ENCODE measurements at places on chromosomes 2 and 18.

- DNase-seq = no peak
Observed at GRCh38 chr2:74603282-74604000, 44.7 kb downstream of the M1AP start.

- DNase-seq = no peak
Observed at GRCh38 chr2:584863-585823, 92.1 kb downstream of the TMEM18 start.

GRCh38 chr2:234463626-234464290 lies 33.1 kb downstream of the ARL4C start:
- DNase-seq = no peak

DNA sequence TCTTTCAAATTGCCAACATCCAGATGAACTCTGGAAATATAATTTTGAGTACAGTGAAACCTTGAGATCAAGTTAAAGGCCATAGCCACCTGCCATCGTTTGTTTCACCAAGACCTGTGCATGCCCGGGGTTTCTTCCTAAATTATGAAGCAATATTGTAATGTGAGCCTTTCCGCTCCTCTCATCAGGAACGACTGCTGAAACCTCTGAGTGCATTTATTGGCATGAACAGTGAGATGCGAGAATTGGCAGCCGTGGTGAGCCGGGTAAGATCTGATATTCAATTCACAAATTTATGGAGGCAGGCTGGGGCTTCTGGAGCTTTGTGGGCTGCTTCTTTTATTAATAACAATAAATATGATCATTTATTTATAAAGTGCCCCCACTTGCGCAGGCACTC lies 27.7 kb upstream of the ELOA2 start:
- no peak for DNase-seq

DNA sequence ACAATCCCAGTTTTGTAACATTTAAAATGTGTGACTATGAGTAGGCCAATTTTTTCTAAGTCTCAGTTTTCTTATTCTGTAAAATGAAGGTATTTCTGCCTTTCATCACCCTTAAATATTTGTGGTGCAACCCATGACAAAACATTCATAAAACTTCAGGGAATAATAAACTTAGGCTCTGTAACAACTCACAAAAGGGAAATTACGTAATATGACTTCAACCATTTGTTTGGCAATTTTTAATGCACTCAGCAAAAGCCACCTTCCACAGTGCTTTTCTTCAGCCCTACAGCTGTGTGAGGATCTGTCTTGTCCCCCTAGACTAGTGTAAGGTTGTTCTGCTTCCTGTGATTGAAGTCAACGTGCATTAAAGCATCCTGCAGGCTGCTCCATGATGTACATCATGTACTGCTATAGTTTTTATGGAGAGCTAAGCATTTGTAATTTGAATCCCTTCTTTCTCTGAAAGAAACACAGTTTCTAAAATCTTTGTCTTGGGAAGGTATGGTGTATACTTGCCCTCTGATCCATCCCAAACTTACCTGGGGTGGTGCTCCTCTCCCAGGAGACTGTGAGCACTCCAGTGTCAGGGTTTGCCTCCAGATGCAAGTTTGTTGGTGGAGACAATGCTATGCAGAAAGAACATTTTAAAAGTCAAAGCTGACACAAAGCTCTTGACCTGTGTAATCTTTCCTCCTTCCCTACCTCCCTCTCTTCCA lies 39.1 kb downstream of the FN1 start:
- DNase-seq = no peak

DNA sequence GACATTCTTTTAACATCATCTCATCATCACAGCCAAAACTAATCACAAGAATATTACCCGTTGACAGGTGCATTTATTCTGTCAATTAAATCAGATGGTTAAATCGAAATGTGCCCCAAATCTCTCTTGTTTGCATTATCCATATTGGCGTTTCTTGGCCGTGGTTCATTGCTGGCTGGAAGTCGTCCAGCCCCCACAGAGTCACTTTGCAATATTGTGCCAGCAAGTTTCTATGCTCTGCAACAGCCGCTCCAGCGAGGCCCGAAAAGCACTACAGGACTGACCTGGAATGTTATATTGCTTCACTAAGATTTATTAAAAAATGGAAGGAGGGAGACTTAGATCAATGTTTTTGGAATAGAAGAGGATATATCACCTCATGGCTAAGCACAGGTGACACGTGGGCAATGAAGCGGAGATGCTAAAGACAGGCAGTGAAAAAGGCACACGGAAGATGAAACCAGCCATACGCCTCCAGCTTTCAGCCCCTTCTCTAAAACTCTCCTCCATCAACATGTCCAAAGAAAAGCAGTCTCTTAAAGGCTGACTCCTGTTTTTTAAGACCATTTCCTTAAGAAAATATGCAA lies 176.8 kb upstream of the VRK2 start:
- no peak for DNase-seq

DNA sequence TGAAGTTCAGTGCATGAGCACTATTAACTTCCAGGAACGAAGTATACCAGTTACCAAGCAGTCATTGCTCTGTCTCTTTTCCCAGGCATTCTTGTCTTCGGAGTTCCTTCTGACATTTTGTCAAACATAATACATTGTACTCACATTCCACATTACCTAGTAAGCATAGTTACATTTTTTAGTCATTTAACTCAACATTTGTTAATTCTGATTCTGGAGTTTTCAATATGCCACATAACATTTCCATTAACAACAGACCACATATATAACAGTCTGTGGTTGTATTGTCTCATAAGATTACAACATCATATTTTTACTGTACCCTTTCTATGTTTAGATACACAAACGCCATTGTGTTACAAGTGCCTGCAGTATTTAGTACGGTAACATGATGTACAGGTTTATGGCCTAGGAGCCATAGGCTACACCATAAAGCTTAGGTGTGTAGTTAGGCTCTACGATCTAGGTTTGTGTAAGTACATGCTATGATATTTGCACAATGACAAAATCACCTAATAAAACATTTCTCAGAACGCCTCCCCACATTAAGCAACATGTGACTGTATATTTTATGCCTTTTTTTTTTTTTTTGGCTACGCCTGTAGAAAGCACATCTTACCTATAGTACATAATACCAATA lies 187.1 kb downstream of the DYM start:
- no peak for DNase-seq

DNA sequence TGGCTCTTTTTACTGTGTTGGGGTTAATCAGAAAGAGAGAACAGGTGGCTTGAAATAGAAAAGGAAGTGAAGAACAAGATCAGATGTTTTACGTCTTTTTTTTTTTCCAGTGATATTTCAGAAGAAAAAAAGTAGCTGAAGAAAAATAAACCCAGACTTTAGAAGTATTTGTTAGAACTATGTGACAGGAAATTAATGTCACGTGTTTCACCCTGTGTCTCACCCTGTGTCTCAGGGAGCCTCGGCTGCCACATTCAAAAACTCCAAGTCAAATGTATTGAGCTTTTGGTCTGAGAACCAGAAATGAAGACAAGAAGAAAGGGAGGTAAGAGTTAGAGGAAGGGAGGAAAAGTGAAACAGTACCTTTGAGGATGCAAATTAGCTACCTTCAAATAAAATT lies 38.0 kb downstream of the AKAIN1 start:
- no peak for DNase-seq

- no peak for DNase-seq
Observed at GRCh38 chr2:67566285-67566684, 169.2 kb downstream of the ETAA1 start.

- no peak for DNase-seq
Observed at GRCh38 chr18:74906184-74906583, 302.8 kb downstream of the PTGR3 start.

GRCh38 chr2:24793761-24794435 lies 673 bp downstream of the CENPO start:
- DNase-seq = no peak

DNA sequence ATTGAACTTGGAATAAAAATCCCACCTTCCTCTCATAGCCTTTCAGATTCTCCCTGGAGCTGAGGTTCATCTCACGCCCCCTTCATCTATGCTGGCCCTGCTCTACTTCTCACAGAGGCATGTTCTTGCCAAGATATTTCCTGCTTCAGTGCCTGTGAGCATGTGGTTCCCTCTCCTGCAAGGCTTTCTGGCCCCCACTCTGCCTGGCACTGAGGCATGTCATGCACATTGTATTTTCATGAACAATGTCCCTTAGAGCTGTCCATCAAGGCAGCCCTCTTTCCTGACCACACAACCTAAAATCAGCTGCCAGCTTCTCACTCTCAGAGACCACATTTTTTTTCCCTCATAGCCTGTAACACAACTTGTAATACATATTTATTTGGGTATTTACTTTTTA lies 18.0 kb upstream of the HK2 start:
- no peak for DNase-seq

DNA sequence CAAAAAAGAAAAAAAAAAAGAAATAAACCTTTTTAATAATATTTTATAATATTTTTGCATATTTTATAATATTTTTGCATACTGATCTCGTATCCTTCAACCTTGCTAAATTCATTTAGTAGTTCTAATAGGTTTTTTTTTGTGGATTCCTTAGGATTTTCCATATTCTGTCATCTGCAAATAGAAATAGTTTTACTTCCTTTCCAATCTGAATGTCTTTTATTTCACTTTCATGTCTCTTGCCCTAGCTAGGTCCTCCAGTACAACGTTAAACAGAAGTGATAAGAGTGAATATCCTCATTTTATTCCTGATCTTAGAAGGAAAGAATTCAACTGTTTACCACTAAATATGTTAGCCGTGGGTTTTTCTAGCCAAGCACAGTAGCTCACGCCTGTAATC lies 13.7 kb downstream of the LMAN2L start:
- no peak for DNase-seq

- no peak for DNase-seq
Observed at GRCh38 chr2:98634406-98635092, 26.2 kb downstream of the UNC50 start.

DNA sequence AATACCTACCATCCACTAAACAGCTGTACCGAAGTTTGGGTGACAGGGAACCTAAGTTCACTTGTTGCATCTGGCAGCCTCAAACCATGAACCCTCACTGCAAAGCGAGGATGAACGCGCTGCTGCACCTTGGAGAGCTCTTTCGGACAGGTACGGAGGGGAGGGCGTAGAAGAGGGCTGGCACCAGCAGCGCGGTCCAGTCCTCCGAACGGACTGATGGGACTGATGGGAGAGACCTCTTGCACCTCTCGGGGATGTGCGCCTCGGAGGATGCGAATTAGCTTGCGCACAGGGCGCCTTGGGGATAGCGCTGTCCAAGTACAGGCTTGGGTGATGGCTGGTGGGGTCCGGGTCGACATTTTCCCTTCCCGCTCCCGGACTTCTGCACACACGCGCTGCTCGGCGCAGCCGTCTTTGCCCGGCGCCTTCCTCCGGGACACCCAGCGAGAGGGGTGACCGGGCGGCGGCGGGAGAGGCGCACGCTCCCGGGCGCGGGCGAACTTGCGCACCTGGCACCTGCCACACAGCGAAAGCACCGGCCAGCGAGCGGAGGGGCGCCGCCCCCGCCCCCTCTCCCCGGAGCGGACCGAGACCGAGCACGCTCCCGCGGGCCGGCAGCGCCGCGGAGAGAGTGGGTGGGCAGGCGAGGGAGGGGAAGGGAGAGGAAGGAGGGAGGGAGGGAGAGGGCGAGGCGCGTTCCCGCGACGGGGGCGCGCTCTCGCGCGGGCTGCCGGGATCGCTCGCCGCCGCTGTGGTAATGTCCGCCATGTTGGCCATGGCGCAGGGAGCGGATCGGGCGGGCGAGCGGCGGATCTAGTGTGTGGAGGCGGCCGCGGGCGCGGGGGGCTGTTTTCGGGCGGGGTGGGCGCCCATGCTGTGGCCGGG lies at the start of gene EPC2:
TSS of gene EPC2 (plus strand) at position 754 of the 885 bp plus-strand sequence. CDS start 267 bp downstream, outside the sequence.
- peak; percentile 27 for DNase-seq

DNA sequence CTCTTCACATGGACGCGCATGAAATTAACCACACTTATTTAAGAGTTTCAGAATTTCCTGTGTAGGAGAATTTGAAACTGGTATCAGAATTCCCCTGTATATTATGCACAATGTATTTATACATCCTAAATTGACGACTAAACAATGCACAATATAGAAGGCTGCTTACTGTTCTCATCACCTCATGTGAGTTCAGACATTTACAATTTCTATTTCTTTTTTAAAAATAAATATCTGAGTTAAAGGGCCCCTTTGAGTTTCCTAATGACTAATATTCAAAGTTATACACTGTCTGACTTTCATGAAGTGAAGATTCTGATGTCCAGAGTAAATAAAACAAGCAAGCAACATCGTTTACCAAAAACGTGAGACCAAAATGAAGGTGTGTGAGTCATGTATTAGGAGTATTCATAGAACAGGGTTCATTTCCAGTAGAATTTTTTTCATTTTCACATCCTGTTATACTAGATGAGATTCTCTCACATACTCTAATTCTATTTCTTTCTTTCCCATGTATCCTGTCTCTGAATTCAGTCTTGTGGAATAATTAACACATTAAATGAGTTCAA lies 406.2 kb downstream of the NUP35 start:
- no peak for DNase-seq

DNA sequence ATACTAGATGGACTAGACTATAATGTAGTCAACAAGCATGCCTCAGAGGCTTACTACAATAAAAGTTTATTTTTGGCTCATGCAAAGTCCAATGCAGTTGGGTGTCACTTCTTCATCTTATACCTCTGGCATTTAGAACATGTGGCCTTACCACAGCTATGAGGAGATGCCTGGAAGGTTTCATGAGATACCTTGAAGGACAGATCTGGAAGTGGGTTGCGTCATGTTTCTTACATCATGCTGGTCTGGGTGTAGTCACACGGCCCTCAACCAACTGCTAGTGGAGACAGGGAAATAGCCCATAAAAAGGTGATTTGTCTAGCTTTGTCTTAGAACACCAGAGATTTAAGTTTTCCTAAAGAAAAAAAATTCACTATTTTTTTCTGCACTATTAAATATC lies 91.7 kb upstream of the MMADHC start:
- DNase-seq = no peak

- no peak for DNase-seq
Observed at GRCh38 chr2:128552141-128552805, 233.6 kb upstream of the HS6ST1 start.

DNA sequence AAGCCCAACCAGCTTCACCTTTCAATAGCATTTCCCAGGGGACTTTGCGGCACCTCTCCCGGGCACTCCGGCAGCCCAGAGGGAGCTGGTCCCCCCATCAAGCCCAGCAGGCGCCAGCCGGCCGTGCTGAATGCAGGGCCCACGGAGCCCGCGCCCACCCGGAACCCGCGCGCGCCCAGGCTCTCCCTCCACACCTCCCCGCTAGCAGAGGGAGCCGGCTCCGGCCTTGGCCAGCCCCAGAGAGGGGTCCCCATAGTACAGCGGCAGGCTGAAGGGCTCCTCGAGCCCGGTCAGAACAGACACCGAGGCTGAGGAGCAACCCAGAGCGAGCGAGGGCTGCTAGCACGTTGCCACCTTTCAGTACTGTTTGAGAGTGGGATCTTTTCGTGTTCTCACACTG lies 300.8 kb downstream of the DSEL start:
- DNase-seq = no peak

- no peak for DNase-seq
Observed at GRCh38 chr2:215896921-215897320, 116.4 kb downstream of the MREG start.

Measured in esophagus squamous epithelium (tissue), 5 donors.